Globus pallidus (tissue), 1 donor: ENCODE measurements at places on chromosomes 12 and 14.
A peak's percentile ranks its signal among the peaks of the same experiment; 100 is the strongest.

- no peak for DNase-seq
Measured at GRCh38 chr12:100867639-100868393, 73.2 kb downstream of the ANO4 start.

DNA sequence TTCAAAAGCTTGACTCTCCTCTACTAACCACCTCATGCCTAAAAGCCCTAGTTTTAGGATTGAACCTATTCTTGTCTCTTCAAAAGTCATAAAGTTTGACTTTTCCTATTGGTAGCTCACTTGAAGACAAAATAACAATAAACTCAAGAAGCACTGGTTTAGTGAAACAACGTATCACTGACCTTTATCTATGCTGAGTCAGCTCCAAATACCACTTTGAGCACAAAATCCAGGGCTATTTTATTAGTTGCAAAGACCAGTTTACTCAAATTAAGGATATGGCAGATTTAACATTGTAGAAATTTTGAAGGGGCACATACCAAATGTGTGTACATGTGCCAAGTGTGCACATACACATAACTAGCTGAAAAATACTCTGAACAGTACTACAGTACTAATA is 45.0 kb downstream of the PIK3C2G start:
- DNase-seq = no peak

DNA sequence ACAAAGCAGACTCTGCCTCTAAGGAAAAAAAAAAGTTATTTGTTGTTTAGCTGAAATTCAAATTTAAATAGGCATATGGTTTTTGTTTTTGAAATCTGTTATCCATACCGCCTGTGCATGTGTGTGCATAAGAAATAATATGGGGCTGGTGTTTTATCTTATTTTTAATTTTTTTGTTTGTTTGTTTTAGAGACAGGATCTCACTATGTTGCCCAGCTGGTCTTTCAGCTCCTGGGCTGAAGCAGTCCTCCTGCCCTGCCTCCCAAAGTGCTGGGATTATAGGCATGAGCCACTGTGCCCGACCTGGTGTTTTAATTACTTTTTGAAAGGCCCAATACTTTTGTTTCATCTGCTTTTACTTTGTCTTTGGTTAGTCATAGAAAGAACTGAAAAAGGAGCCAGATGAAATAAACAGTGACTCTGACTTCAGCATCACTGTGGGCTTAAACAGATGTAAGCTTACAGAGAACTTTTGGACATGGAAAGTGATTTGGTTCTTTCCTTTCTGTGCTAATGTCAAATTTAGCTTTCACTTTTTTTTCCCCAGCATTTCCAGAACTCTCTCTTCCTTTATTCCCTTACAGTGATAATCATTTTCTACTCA is 37.2 kb downstream of the SUPT16H start:
- DNase-seq = no peak

- DNase-seq = no peak
Measured at GRCh38 chr12:49126852-49127763, 4.1 kb downstream of the TUBA1B start.

GRCh38 chr14:102474934-102475333 is 34.6 kb downstream of the ANKRD9 start:
- peak; percentile 71 for DNase-seq

DNA sequence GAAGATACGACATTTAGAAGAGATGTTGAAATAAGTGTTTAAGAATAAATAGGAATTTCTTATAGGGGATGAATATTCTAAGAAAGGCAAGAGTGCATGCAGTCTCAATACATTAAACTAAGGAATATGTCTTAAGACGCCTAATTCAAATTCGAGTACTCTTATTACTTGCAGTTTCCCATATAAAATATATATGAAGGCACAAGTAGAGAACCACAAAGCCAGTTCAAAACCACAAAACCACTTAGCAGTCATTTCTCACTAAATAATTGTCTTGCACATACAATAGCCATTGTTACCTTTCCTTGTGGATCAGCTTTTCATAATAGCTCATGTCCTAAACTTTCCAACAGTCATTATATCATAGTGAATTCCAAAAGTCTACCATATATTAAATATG is 91.0 kb upstream of the MON2 start:
- no peak for DNase-seq

DNA sequence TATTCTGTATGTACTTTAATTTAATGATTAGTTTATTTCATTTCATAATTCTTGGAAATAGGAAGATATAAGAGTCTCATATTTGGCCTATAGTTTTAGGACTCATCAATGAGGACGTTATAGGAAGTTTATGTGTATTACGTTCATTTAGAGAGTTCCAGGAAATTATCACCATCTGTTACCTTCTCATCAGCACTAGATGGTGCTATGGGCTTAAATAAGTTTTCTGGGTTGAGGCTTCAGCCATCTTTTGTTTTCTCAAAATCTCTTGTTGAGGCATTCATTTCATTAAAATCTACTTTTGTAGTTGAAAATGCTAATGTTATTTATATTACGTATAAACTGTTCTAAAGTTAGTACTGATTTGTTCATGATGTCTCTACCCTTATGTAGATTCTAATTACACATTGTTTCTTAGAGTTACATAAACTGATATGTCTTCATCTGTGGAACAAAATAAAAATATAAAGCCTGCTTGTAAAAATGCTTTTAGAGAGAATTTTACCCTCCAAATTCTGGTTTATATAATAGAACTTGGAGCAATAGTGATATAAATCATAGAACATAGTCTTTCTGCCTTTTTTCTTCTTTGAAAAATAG is 89.2 kb downstream of the CFAP54 start:
- peak; percentile 66 for DNase-seq

DNA sequence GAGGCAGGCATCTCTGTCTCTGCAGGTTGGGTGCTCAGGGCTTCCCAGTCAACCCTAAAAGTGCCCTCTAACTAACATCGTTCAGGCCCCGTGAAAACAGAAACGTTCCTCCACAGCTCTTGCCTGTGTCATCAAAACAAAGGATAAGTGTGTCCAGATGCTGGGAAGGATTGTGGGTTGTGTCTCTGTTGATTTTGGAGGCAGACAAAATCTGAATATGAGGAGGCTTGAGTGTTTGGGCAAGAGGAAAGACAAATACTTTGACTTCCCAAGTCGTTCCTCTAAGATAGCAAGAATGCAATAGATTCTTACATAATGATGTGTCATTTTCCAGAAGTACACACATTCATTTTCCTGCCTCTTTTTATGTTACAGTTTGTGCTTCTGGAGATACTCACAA is 52.9 kb downstream of the SERPINA3 start:
- no peak for DNase-seq

GRCh38 chr14:71618047-71618446 is 314.2 kb upstream of the RGS6 start:
- DNase-seq = no peak

DNA sequence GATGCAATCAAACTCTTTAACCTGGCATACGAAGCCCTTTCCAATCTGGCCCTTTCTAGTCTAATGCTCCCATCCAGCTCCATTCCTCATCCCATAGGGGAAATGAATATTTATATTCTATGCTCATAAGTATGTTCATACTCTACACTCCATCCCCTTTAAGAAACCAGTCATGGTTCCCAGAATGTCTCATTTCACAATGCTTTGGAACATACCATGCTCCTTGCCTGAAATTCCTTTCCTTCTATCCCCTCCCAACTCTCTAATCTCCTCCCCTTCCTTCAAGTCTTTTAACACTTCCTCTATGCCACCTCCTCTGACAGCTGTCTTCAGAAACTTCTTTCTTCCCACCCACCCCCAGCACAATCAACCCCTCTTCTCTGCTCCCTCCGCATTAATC is 207.0 kb upstream of the CAND1 start:
- DNase-seq = no peak

DNA sequence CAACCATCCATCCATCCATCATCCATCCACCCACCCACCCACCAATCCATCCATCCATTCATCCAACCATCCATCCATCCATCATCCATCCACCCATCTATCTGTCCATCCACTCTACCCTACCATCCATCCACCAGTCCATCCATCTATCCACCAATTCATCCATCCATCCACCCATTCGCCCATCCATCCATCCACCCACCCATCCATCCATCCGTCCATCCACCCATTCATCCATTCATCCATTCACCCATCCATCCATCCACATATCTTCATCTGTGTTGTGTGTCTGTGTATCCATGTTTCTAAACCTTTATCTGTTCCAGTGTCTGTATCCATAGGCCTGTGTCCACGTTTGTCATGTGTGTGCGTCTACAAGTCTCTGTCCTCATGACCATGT is 9.9 kb downstream of the HNF1A start:
- DNase-seq = no peak

DNA sequence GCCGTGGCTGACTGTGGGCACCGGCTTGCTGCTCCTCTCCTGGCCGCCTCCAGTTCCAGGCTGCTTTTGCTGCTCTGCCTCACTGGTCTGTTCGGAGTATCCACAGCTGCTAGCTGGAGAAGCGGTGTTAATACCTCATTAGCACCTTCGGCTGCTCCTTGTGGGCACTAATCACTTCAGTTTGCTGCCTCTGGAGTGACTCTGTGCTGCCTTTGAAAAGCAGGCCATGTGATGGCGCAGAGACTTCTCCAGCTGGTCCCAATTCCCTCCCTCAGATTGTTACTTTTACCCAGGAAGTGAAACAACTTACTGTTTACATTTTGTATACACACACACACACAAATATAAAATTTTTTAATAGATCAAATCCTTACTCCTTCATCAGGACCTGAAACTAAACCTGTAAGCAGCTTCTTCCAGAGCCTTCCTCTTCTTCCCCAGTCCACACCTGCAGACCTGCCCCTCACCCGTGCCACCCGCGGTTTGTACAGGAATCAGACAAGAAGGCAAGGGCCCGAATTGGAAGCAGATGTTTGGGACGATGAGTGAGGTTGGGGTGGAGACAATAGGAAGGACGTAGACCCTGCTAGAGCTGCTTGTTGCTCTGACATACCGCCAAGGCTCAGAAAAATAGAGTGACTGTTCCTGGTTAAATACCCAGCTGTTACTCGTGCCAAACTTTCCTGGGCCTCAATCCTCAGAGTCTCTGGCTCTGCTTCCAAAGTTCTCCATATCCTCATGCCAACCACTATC is 41.5 kb upstream of the LTBP2 start:
- DNase-seq = peak; percentile 73

DNA sequence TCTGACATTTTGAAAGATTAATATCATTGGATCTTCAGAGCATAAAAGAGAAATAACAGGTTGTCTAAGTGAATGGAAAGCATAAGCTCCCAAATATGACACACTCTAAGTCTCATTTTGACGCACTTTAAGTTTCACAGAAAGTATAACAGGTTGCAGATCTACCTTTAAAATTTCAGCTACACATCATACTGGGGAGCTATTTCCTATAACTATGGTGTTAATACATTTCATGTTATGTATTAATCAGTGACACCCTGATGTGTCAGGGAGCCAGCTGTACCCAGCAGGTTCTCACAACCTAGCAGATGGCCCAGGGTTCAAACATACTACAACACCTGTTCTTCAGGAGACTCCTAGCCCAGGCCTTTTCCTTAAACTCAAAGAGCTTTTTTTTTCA is 31.1 kb upstream of the TMX1 start:
- DNase-seq = no peak

DNA sequence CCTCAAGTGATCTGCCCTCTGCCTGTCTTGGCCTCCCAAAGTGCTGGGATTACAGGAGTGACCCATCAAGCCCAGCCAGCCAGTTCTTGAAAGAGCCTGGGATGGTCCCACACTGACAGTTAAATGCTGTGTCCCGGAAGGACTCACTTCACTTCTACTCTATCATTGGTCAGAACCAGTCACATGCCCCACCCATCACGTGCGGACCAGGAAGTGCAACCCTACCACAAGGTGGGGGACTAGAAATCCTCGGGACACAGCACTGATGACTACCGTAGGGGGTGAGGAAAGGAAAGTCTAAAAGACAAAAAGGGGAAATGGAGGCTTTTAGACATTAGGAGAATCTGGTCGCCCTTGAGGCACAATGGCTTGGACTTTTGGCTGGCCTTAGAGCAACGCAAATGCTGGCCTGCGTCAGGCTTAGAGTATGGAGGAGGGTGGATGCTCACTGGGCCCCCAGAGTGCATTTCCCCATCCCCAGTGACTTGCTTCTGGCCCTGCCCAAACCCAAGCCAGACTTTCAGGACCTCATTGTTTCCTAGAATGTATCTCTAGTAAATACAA is 207.7 kb downstream of the TTC8 start:
- DNase-seq = no peak

- DNase-seq = no peak
Measured at GRCh38 chr12:121189619-121190155, 20.2 kb upstream of the P2RX4 start.

- DNase-seq = no peak
Measured at GRCh38 chr14:50859296-50859624, 12.6 kb upstream of the ABHD12B start.

DNA sequence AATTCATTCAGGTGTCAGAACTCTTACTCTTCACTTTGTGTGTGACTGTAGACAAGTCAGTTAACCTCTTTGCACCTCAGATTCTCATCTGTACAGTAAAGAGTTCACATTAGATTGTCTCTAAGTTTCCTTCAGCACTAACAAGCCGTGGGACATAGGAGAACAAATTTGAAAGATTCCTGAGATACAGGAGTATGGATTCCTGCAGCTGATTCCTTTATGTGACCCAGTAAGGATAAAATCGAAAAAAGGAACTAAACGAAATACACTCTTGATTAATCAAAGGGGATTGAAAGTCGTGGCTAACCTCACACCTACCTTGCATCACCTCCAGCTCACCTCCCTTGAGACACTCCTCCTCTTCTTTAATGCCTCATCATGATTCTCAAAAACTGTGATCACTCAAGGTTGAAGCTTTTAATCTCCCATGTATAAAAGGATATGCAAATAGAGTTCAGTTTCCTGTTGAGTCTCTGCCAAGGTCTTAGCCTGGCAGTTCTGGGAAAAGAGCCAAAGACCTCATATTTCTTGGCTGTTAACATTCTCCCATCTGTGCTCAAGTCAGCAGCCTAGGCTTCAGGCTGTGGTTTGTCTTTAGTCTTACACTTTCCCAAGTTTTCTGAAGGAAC is 156.6 kb downstream of the DAD1 start:
- peak; percentile 79 for DNase-seq

DNA sequence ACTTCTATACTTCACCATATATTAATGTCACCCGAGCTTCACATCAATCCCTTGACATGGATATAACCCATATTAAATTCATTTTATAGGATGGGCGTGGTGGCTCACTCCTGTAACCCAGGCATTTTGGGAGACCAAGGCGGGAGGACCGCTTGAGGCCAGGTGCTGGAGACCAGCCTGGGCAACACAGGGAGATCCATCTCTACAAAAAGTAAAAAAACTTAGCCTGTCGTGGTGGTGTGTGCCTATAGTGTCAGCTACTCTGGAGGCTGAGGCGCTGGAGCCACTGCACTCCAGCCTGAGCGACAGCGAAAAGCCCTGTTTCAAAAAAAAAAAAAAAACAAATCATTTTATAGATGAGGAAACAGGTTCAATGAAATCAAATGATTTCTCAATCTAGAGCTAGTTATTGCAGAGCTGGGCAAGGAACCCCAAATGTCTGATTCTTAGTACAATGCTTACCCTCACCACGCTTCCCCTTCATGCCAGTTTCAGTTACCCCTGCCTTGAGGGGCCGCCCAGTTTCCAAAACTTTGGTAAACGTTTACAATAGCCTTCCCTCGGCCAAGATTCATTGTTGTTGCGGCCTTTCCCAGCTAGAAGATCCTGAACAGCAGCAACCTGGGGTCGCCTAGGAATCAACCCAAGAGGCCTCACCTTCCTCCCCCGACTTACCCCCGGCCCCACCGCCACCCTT is 751 bp downstream of the PSMB5 start:
- DNase-seq = no peak
